ENCODE measurements at places on chromosomes 2 and 18.
A peak's percentile ranks its signal among the peaks of the same experiment; 100 is the strongest.

DNA sequence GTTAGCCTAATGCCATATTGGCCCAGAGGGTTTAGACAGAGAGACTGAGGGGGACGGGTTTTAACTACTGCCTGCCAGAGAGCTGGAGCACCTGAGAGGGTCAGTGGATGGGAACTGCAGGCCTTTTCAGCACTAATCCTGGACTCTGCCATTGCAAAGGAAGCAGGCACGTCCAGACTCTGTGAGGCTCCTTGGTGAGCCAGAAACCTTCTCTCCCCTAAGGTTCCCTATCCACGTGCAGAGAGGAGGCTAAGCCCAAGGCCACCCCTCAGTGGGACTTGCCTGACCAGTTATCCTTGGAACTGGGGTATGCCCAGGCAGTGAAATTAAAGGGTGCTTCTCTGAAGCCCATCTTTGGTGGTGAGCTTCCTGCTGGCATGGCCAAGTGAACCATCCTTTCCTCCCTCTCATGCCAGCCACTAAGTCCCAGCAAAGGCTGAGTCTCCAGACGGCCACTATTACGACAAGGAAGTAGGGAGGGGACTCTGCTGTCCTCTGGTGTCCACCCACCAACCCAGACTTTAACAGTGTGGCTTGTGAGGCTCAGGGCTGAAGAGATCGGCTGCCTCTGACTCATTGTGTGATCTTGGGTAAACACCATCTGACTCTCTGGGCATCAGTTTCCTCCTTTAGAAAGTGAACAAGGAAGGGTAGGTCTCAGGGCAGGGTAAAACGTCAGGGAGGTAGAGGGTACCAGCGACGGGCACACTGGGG is 3.9 kb upstream of the MLPH start:
- H3K4me3 ChIP-seq: no peak overlapping the region
- no peaks in the 10 kb centered on the region for H3K36me3 ChIP-seq
- peaks cover 48% of the 10 kb centered on the region for H3K27me3 ChIP-seq
- H3K4me1 ChIP-seq: no peaks in the 10 kb centered on the region

DNA sequence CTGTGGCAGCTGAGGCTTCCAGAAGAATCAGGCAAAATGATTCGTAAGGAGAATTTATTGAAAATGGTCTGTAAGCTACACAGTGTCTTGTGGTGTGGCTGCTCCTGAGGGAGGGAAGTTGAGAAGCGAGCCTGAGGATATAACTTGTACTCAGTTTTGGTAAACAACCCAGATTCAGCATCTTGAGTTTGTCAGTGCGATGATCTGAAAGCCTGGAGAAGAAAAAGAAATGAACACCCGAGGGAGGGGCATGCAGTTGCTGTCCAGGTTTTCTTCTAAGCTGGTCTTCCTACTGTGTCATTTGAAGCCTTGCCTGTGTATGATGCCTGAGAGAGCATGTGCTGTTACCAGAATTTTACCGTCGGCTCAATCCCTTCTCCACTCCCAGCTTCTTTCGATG is 87.3 kb downstream of the MAPK4 start:
- H3K4me1 ChIP-seq: no peaks in the 10 kb centered on the region
- no peak overlapping the region for H3K4me3 ChIP-seq
- no peak overlapping the region for H3K27ac ChIP-seq

- no peak overlapping the region for H3K4me3 ChIP-seq
- H3K27ac ChIP-seq: no peak overlapping the region
- H3K4me1 ChIP-seq: peaks cover 59% of the 10 kb centered on the region
- peaks cover 54% of the 10 kb centered on the region for H3K36me3 ChIP-seq
- DNase-seq: no peak
- no peaks in the 10 kb centered on the region for H3K27me3 ChIP-seq
Observed at GRCh38 chr2:149579972-149580882, 7.3 kb downstream of the MMADHC start.

GRCh38 chr2:216687646-216688045 is 7.7 kb downstream of the IGFBP5 start:
- no peak overlapping the region for H3K4me3 ChIP-seq
- H3K4me1 ChIP-seq: peaks cover 16% of the 10 kb centered on the region
- H3K27ac ChIP-seq: no peak overlapping the region
- H3K27me3 ChIP-seq: peaks cover 62% of the 10 kb centered on the region
- H3K36me3 ChIP-seq: no peaks in the 10 kb centered on the region

GRCh38 chr2:175640655-175641054 is 361.4 kb downstream of the LNPK start:
- H3K36me3 ChIP-seq: no peaks in the 10 kb centered on the region
- no peaks in the 10 kb centered on the region for H3K4me1 ChIP-seq
- no peak for DNase-seq
- H3K4me3 ChIP-seq: no peak overlapping the region

DNA sequence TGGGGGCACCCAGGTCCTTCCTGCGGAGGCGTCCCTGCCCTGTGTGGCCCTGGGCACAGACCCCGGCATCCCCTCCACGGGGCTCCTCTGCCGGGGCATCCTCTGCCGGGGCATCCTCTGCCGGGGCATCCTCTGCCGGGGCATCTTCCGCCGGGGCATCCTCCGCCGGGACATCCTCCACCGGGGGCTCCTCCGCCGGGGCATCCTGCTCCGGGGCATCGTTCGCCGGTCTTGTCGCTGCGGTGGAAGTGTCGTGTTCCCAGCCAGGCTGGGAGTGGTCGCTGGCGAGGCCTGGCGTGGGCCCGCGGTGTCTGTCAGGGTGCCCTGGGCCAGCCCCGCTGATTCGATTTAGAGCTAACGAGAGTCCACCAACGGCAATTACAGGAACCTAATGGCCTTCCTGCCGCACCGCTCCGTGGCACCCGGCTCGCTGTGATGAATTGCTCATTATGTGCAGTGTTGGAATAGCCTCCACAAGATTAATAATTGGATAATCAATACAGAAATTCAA is 115.1 kb downstream of the NFATC1 start:
- H3K27ac ChIP-seq: no peak overlapping the region
- DNase-seq: peak; percentile 0
- H3K27me3 ChIP-seq: no peaks in the 10 kb centered on the region
- peaks cover 36% of the 10 kb centered on the region for H3K36me3 ChIP-seq

DNA sequence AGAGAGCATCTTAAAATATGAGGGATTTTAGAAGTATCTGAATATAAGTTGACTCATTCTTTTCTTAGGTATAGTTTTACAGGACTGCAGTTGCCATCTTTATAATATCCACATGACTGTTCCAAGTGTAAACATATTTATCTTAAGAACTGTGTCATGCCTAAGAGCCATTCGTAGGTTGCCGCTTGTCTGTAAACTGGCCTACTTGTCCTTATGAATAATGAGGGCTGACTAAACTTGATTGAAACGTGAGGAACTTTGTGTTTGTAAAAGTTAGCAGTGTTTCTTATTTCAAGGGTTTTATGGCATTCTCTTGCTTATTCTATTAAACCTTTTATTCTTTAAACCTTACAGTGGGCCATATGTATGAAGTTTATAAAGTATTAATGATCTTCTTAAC is 99.6 kb downstream of the MAP3K20 start:
- no peaks in the 10 kb centered on the region for H3K36me3 ChIP-seq
- H3K27me3 ChIP-seq: peaks cover 7% of the 10 kb centered on the region
- DNase-seq: no peak
- no peak overlapping the region for H3K27ac ChIP-seq

GRCh38 chr2:59322870-59323269 is 1081.7 kb upstream of the FANCL start:
- H3K36me3 ChIP-seq: no peaks in the 10 kb centered on the region
- H3K27me3 ChIP-seq: no peaks in the 10 kb centered on the region
- DNase-seq: no peak
- no peak overlapping the region for H3K27ac ChIP-seq

- H3K27me3 ChIP-seq: no peaks in the 10 kb centered on the region
- H3K36me3 ChIP-seq: no peaks in the 10 kb centered on the region
- H3K4me1 ChIP-seq: peaks cover 11% of the 10 kb centered on the region
- no peak for DNase-seq
- H3K27ac ChIP-seq: no peak overlapping the region
Observed at GRCh38 chr2:160453111-160453820, 40.3 kb downstream of the RBMS1 start.

DNA sequence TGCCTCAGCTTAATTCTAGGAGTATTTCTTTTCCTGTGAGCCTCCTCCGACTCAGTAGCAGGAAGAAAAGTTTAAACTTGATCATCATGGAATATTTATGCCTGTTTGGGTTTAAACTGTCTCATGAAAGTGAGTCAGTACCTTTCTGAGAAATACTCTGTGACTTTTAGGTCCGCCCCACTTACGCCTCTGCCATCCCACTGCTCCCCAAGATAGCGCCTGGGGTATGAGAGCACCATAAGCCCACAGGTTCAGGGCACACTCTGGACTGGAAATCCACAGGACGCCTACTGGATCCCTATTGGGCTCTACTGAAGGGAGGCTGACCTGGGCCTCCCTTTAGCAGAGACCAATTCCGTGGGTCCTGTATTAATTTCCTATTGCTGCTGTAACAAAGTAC is 175.8 kb upstream of the CDH20 start:
- H3K36me3 ChIP-seq: no peaks in the 10 kb centered on the region
- no peak for DNase-seq
- no peaks in the 10 kb centered on the region for H3K4me1 ChIP-seq
- H3K4me3 ChIP-seq: no peak overlapping the region
- H3K27ac ChIP-seq: no peak overlapping the region

DNA sequence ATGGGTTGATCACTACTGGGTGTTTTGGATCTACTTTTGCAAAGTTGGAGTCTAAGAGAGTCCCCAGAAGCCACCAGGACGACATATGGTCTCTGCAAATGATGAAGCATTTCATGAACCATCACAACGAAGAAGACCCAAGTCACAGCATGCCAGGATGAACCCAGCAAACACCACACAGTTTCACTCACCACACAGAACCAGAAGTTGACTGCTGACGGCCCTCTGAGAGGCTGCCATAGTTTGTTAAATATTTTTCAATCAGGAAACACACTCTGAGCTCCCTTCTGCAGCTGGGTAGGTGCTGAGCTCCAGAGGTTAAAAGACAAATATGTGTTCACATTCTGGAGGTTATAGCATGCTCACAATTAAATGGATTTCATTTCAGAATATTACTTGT is 271.4 kb downstream of the DCDC2C start:
- H3K4me3 ChIP-seq: no peak overlapping the region
- no peak for DNase-seq
- H3K27me3 ChIP-seq: no peaks in the 10 kb centered on the region
- no peaks in the 10 kb centered on the region for H3K36me3 ChIP-seq
- H3K27ac ChIP-seq: no peak overlapping the region

GRCh38 chr2:236177967-236178889 is 10.0 kb upstream of the GBX2 start:
- H3K36me3 ChIP-seq: no peaks in the 10 kb centered on the region
- peak; percentile 49 for DNase-seq
- no peak overlapping the region for H3K27ac ChIP-seq
- peaks cover 83% of the 10 kb centered on the region for H3K27me3 ChIP-seq
- H3K4me3 ChIP-seq: peak overlapping the region; percentile 21

DNA sequence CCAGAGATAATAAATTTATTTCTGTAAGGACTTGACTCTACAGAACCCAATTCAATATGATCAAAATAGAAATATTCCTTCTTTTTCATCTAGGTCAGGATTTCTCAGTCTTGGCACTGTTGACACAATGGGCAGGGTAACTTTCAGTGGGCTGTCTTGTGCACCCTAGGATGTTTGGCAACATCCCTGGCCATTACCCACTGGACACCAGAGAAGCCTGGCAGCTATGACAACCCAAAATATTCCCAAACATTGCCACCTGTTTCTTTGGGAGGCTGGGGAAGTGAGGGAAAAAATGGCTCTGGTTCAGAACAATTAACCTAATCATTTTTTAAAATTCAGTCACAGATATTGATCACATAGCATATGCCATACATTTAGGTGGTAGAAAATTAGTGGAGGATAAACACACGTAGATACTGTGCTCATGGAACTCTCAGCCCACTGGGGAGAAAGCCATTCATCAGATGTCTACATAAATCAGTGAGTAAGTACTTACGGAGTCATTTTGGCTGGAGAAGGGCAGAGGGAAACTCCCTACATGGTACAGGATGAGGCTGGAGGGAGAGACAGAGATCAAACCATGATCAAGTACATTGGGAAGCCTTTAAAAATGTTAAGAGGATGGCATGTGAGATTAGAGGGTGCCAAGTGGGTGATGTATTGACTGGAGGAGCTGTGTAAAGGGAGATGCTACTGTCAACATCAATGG is 718 bp upstream of the TNP1 start:
- H3K36me3 ChIP-seq: no peaks in the 10 kb centered on the region
- no peak overlapping the region for H3K27ac ChIP-seq
- H3K4me3 ChIP-seq: no peak overlapping the region
- H3K4me1 ChIP-seq: peaks cover 37% of the 10 kb centered on the region

DNA sequence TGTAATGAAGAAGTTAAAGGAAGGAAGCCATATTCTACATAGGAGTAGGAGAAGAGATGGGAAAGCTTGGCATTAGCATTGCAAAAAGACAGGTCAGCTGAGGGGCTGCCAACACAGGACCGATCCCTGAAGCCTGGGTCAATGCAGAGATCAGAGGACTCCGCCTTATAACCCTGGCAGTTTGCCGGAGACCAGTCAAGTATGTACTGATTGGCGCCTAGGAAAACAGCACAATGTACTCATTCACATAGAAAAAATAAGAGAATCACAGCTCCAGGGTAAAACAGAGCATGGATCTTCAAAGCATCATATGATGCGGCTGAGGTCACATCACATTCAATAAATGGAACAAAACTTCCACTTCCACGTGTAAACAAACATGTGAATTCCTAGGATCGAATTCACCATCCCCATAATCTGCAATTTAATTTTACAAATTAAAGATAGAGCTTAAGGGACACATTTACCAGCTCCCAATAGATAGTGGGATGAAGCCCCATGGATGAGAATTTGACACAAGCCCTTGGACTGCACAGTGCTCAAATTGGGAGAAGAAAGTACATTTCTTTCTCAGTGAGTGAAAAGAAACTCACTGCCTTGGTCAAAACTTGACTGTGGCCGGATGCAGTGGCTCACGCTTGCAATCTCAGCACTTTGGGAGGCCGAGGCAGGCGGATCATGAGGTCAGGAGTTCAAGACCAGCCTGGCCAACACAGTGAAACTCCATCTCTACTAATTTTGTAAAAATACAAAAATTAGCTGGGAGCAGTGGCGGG is 135.0 kb upstream of the KLHL14 start:
- H3K27me3 ChIP-seq: peaks cover under 1% of the 10 kb centered on the region
- no peaks in the 10 kb centered on the region for H3K36me3 ChIP-seq
- peaks cover 4% of the 10 kb centered on the region for H3K4me1 ChIP-seq
- no peak overlapping the region for H3K4me3 ChIP-seq
- DNase-seq: no peak

DNA sequence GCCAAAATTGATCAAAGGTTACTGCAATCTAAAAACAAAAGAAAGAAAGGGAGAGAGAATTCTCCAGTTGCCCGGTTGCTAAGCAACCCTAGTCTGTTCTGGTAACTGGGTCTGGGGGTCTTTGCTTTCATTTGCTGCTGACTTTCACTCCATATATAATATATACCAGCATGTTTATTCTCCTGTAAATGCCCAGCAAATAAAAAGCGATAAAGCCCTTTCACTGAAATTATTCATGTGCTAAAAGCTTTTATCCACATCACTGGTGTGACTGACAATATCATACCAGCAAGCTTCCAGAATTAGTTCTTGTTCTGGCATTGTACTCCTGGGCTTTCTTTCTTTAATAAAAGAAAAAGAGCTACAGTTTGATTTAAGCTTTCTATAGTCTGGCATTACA is 75.5 kb upstream of the ST8SIA3 start:
- no peaks in the 10 kb centered on the region for H3K4me1 ChIP-seq
- H3K36me3 ChIP-seq: no peaks in the 10 kb centered on the region
- DNase-seq: no peak
- peaks cover 6% of the 10 kb centered on the region for H3K27me3 ChIP-seq
- H3K27ac ChIP-seq: no peak overlapping the region

GRCh38 chr2:460861-461260 is 173.0 kb upstream of the ALKAL2 start:
- peak; percentile 40 for DNase-seq
- H3K36me3 ChIP-seq: no peaks in the 10 kb centered on the region
- H3K4me1 ChIP-seq: peaks cover 36% of the 10 kb centered on the region
- H3K27ac ChIP-seq: peak overlapping the region; percentile 68
- peaks cover 40% of the 10 kb centered on the region for H3K27me3 ChIP-seq

Data from activated naive CD8-positive, alpha-beta T cell treated with anti-CD3 and anti-CD28 coated beads, Interleukin-2, amount 50 U/mL, for 24 hours (primary cell).